ENCODE measurements at places on chromosomes 5 and 9.

DNA sequence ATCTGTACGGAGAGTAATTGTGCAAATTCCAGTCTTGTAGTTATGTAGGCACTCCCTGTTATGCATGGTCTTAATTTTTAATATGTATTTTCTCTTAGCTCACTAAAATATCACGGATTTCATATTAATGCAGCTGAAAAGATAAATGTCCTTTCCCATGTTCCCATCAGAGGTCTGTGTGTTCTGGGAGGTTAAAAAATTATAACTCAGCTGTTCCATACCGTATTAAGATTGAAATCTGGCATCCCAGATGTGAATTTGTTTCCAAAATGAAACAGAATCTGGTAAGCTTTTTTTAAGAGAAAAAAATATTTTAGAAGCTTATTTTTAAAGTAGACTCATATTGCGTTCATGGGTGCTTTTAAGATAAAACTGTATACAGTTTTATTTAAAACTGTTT lies 44.3 kb downstream of the SEMA6A start:
- no peak for DNase-seq

DNA sequence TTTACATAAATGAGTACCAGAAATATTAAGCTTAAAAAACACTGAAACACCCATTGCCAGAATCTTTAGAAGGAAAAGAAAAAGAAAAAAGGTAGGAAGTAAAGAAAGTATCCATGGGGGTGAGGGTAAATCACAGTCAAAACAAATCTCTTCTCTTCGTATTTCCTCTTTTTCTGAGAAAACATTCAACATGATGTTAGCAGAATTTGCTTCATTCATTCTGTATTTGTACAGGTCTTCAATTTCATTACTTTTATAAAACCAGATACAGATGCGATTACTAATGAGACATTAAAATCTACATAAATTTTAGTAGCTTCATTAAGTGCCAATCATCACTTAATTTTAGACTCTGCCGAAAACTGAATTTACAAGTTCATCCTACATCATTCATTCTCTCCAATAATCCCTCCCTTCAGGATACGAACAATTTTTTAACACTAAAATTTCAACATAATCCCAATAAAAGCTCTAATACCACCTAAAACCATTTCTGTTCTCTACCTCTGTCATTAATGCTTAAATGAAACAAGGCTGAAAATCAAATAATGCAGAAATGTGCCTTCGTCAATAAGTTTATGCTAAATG lies 7.0 kb downstream of the NR3C1 start:
- no peak for DNase-seq

- DNase-seq: no peak
These were observed 234.8 kb downstream of the PIK3R1 start for GRCh38 chr5:68450245-68450852.

DNA sequence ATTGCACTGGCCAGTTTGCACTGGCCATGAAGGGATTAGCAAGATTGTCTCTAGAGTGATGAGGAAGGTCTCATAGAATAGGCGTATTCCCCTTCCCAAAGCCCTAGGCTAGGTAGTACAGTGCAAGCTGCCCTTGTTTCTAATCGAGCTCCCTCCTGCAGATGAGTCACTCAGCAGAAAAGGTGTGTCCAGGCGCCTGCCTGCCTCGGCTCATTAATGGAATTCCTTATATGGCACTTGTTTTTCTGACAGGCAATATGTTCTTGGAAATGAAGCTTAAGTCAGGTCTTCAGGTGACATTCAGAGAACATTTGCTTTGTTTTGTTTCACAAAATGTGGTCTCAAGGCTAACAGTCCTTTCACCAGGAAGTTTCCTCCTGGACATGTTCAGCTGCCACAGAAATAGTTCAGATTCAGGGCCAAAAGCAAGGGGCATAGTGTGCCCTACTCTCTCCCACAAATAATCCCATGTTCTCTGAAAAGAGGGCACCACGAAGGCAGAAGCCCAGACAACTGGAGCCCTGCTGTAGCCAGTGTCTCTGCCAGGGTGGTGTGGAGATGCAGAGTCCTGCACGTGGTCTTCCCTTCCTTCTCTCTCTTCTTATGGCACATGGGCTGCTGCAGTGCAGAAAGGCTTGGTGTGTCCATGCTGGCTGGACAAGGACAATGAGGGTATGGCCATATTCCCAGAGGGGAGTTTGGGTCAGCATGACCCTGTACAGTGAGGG lies 281.1 kb upstream of the MAP3K1 start:
- no peak for DNase-seq

GRCh38 chr9:112170235-112170634 lies 4.9 kb downstream of the SUSD1 start:
- DNase-seq: no peak

DNA sequence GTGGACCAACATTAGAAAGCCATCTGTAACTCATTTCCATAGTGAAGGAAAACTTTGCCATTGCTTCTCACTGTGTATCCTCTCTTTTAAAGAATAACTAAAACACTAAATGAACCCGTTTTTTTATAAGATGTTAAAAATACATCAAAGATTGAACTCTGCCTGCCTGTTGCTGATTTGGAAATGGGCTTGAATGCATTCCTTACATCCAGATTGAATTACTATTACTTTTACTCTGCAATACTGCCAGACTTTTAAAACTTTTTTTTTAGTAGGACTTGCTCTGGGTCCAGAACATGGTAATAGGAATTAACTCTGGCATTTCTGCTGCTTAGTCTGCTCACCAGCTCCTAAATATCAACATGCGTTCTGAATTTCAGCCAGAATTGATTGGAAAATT lies 176.8 kb upstream of the PAPPA start:
- DNase-seq: no peak

- DNase-seq: no peak
These were observed 57.6 kb downstream of the PFDN1 start for GRCh38 chr5:140245341-140245740.

DNA sequence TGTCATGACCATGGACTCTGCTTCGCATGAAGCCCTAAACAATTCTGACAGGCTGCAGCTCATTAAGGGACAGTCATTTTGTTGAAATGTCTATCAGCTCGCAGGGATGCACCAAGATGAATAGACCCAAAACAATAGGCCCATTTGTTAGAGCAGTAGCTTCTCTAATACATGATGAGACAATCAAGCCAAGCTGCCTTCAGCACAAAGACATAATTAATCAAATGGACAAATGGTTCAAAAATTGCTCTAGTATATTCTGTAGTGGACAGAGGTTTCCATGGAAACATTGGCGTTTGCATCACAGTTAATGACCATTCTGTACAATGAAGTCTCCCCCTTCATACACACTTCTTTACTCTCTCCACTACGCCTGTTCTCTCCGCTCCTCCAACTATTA lies 274.6 kb downstream of the ANXA1 start:
- no peak for DNase-seq

- DNase-seq: no peak
These were observed 229.2 kb upstream of the FAM174A start for GRCh38 chr5:100306000-100306399.

- no peak for DNase-seq
These were observed 103.1 kb downstream of the MTREX start for GRCh38 chr5:55410845-55411244.

DNA sequence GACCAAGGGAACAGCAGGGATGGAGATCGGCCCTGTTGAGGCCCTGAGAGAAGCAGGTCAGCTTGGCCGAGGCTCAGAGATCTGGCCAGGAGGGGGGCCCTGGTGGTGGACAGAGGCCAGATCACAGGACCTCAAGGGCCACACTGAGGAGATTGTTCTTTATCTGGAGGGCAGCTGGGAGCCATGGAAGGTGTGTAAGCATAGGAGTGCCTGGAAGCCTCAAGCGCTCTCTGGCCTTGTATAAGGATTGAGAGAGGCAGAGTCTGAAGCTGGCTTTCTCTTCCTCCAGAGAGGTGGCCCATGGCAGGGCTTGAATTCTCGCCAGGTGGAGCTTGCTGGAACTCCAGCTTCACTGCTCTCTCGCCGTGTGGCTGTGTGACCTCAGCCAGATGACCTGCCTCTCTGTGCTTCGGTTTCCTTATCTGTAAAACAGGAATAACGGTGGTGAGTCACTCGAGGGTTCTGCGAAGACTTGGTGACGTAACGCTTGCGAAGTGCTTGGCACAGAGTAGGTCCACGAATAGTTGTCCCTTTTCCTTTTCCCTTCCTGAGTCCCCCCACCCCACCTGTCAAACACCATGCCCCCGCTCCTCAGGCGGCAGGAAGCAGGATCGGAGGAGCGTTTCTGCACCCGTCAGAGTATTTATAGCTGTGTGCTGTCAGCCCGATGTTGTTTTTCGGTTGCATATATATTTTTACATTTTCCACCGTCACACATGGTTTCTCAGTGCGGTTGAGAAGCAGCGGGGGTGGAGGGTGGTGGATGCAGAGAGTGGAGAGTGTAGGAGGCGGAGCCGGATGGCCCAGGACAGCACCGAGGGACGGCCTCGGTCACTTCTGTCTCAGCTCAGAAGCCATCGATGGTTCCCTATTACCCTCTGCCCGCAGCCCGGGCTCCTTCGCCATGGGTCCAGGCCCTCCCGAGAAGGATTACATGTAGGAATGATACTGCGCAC lies 17.0 kb upstream of the CRB2 start:
- DNase-seq: peak; percentile 66

GRCh38 chr5:82335806-82336205 lies 57.7 kb upstream of the RPS23 start:
- no peak for DNase-seq

GRCh38 chr9:79623799-79624721 lies 52.3 kb downstream of the TLE4 start:
- DNase-seq: peak; percentile 7

DNA sequence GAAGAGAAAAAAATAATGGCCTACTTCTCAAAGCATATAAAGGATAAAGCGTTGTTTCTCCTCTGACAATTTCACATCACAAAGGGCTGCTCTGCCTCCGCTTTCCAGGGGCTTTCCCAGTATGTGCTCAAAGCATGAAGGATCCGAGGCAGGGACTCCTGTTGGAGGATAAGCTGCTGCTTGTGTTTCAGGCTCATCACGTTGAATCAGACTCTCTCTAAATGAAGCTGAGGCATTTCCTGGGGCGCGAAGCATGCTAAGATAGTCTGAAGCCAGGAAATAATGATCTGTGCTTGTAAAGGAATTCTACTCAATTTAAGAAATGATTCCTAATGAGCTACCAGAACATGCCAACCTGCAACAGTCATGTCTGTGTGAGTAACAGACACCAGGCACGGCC lies 97.5 kb downstream of the MARCHF11 start:
- no peak for DNase-seq

GRCh38 chr5:178649580-178649979 lies 22.7 kb upstream of the CLK4 start:
- DNase-seq: no peak

DNA sequence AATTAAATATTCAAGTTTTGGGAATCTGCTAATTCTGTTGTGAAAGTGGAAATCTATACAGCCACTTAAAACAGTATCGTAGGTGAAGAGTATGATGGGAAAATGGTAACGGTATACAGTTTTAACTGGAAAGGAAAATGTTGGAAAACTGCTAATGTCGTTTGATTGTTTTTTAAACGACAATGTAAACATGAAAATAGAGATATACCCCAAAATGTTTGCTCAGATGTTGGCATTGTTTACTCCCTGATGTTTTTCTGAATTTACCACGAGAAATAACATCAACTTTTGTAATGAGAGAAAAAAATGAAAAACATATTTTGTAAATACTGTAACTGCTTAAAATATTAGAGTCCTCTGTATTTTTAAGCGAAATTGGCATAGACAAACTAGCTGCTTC lies 2.7 kb downstream of the MATR3 start:
- DNase-seq: no peak

DNA sequence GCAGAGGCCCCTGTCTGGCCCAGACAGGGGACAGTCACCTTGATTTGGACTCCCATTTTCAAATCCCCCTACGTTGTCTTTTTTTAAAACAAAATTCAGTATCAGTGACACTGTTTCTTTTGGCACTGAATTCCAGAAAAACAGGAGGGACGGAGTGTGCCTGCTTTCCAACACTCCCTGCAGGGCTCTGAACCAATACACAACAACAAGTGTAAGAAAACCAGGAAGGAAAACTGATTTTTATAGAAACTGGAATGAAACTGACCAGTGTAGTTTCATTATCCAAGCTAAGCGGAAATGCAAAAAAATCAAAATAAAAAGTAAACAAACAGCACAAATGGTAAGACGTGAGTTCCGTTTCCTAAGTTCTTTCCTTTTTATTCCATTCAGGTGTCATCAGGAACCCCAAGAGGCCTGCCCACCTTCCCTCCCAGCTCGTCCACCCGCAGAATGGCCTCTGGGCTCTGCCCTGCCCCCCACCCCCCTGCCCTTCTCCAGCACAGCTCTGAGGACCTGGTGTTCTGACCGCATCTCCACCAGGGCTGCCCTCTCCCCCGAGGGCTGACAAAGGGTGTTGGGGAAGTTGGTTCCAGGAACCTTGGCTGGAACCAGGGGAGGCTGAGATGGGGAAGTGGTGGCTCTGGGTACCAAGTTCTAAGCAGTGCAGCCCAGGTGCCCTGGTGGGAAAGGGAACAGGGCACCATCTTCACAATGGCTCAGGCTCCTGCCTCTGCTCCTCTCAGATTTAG lies 73.6 kb downstream of the PSD2 start:
- no peak for DNase-seq

- DNase-seq: no peak
These were observed 24.5 kb upstream of the FOCAD start for GRCh38 chr9:20659474-20659967.

GRCh38 chr9:134531220-134531970 lies 110.2 kb upstream of the COL5A1 start:
- no peak for DNase-seq

DNA sequence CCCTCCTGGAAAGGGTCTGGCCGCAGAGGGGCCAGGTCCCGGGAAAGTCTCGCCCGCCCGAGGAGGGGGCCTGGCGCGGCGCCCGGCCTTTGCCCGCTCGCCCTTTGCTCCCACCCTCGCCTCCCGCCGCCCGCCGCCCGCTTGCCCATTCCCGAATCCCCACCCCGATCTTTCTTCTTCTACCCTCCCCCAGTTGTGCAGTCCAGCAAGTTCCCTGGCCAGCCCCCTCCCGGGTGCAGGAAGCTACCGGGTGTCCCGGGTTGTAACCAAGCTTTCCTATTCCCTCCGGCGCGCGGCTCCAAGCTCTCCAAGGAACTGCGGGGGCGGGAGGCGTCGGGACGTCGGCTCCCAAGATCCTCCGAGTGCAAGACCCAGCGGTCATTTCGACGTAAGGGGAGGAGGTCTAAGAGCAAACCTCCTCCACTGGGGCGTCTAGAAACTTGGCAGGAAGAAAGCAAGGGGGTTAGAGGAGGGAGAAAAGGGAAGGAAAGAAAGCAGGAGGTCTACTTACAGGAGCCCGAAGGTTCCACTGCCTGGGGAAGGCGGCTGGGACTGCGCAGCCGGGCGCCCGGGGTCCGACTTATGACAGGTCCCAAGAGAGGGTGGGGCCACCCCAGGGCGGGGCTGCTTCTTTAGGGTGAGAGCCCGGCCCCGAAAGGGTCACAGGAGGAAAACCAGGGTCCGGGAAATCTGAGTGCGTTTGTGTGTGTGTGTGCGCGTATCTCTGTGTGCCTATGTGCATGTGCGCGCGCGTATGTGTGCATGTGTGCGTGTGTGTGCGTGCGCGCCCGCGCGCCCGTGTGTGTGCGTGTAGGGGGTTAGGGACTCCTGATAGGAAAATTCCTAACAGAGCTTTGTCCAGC lies at the start of gene PTGR1:
Gene PTGR1, minus strand, starts transcription at position 556 of the 863 bp plus-strand sequence. CDS start 2,225 bp downstream, outside the sequence.
- DNase-seq: no peak

DNA sequence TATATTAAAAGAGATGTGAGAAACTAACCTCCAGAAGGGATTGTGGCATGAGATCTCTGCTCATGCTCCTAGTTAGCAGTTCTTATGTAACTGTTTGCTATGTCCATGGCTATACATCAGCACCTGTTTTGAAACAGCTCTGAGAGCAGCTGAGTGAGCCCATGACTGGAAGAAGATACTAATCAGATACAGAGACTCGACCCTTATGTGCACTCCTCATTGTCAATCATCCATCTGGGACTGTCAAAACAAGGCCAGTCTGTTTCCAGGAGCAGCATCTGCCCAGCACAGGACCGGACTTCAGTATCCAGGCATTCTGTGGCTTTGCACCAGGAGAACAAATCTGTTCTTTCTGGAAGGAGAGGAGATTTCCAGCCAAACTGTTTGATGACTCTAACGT lies 77.7 kb downstream of the EFNA5 start:
- no peak for DNase-seq
